M059J (cell line): ENCODE measurements at places on chromosomes 12 and 14. TPM values are rescaled to one million over a fixed set of nuclear protein-coding genes. Genes with fewer than 3 reads are reported as not detected.
A peak's percentile ranks its signal among the peaks of the same experiment; 100 is the strongest.

The LIN7A gene
- total RNA-seq, result 1.3 and 1.9 TPM in 2 replicates

The STAT6 gene
- total RNA-seq, result not detected in 2 replicates

The MYRFL gene
- total RNA-seq, result not detected in 2 replicates

The ACSM4 gene
- total RNA-seq, result not detected in 2 replicates

The DAAM1 gene
- total RNA-seq, result 5.6 and 18.2 TPM in 2 replicates

The HOXC10 gene
- 15.0 and 15.3 TPM in 2 replicates for total RNA-seq

DNA sequence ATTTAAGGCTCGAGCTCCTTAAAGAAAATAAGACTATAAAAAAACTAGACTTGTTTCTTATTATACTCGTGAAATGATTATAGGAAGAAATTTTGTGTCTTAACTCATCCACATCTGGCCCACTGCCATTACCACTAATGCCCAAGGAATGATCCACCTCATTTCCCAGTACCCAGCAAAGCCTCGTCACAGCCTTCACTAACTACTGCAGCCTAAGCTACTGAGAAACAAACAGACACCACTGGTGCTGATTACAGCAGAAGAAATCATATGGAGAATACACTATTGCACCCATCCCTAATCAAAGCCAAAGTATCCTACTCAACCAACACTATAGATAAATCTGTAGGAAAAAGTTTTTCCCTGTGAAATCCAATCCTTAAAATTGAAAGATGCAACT, 205.3 kb upstream of the NAV3 start:
- DNase-seq, result peak; percentile 95

- DNase-seq, result peak; percentile 99
Measured at GRCh38 chr12:11580125-11580751, 69.2 kb upstream of the ETV6 start.

- DNase-seq, result no peak
Measured at GRCh38 chr14:21668377-21668776, 5.2 kb downstream of the OR4E1 start.

- no peak for DNase-seq
Measured at GRCh38 chr12:6461401-6462233, 8.9 kb downstream of the VAMP1 start.

GRCh38 chr12:92257261-92257660, 111.6 kb upstream of the BTG1 start:
- DNase-seq, result peak; percentile 22
